ENCODE measurements at places on chromosomes 1 and 21.

DNA sequence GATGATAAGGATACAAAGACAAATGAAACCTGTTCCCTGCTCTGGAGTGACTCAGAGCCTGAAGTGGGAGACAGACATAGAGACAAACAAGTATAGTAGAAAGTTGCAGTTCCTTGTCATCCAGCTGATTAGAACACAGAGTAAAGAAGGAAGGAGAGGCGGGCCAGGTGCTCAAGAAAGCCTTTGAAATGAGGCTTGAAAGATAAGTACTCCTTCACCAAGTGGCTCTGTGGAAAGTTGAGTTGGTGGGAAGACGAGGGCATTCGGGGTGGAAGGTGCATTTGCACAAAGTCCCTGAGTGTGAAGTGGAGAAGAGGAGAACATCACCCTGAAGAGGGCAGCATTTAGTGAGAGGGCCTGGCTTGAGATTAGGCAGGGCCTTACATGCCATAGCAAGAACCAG is 17.0 kb downstream of the MARK1 start:
- DNase-seq = no peak

GRCh38 chr1:78275456-78275855 is 215.3 kb upstream of the PTGFR start:
- no peak for DNase-seq

DNA sequence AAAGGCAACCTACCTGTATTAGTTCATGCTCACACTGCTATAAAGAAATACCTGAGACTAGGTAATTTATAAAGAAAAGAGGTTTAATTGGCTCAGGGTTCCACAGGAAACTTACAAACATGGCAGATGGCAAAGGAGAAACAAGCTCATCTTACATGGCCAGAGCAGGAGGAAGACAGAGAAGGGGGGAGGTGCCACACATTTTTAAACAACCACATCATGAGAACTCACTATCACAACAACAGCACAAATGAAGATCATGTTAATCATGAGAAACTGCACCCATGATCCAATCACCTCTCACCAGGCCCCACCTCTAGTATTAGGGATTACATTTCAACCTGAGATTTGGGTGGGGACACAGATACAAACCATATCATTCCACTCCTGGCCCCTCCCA is 90.6 kb upstream of the KCTD3 start:
- no peak for DNase-seq

GRCh38 chr1:45001011-45001481 is 10.1 kb downstream of the HECTD3 start:
- DNase-seq = no peak

DNA sequence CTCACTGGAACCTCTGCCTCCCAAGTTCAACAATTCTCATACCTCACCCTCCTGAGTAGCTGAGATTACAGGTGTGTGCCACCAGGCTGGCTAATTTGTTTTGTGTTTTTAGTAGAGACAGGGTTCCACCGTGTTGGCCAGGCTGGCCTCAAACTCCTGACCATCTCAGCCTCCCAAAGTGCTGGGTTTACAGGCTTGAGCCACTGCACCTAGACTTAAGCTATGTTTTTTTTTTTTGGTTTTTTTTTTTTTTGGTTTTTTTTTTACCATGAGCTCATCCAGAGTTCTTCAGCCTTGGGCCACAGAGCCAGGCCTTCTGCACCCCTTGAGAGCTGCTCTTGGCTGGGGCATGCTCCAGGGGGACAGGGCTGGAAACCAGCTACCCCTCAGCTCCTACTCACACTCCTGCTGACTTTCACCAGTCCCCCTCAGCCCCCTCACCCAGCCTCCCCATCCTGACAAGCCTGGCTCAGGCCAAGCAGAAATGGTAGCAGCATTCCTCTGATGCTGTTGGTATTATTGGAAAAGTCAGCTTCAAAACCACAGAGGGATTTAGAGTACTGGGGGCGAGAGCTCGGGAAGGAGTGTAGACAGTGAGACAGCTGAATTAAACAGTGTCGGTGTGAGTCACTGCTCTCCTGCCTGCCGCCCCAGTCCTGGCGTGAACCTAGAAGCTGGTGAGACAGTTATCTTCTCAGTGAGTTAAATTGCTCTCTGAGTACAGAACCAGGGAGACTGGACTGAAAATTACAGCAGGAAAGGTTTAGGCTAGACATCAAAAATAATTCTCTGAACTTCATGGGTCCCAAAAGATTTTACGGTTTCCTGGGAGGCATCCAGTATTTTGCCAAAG is 63.7 kb downstream of the NAV1 start:
- no peak for DNase-seq

DNA sequence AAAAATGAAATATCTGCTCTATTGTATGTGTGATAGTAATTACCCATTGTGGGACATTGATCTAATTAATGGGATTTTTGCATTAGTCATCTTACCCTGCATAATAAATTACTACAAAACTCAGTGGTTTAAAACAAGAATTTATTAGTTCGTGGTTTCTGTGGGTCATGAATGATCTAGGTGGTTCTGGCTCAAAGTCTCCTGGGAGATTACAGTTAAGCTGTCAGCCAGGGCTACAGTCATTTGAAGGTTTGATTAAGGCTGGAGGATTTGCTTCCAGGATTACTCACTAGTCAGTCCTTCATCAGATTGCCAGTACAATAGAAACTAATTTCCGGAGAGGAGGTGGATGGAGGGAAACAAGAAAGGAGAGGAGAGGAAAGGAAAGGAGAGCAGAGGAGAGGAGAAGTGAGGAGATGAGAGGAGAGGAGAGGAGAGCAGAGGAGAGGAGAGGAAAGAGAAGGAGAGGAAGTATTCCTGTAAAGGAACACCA is 60.4 kb upstream of the TNFSF4 start:
- no peak for DNase-seq

DNA sequence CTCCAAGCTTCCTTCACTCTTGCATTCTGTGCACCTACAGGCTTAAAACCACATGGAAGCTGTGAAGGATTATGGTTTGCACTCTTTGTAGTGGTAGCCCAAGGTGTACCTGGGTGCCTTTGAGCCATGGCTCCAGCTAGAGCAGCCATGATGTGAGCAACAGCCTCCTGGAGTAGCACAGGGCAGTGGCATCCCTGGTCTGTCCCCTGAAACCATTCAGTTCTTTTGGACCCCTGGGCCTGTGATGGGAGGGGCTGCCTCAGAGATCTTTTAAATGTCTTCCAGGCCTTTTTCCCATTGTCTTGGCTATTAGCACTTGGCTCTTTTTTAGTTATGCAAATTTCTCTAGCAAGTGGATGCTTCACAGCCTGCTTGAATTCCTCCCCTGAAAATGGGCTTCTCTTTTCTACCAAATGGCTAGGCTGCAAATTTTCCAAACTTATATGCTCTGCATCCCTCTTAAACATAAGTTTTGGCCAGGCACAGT is 47.4 kb downstream of the CLCA4 start:
- DNase-seq = no peak

DNA sequence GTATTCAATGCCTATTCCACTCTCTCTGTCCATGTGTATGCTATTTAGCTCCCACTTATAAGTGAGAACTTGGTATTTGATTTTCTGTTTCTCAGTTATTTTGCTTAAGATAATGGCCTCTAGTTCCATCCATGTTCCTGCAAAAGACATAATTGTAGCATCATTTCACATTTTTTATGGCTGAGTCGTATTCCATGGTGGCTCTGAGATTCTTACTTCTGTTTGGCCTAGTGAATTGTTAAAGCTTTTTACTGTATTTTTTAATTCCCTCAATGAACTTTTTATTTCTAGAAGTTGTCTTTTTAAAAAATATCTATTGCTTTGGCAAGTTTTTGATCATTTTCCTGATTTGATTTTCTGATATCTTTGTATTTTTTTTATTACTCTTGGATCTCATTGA is 635.6 kb downstream of the PLA2G4A start:
- DNase-seq = no peak

- no peak for DNase-seq
Observed at GRCh38 chr1:112146201-112146715, 156.8 kb upstream of the KCND3 start.

DNA sequence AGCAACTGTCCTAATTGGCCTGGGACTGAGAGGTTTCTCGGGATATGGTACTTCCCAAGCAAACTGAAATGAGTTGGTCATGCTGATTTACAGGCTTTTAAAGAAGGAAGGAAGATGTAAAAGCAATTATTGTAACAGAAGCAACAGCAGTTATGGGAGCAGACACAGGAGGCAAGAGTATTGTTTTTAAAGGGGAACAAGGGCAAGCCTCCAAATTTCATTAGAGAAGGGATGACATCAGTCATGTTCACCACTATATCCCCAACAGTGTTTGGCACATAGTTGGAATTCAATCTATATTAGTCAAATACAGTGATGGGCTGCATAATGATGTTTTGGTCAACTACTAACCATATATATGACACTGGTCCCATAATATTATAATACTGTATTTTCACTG is 46.0 kb upstream of the JUN start:
- no peak for DNase-seq

DNA sequence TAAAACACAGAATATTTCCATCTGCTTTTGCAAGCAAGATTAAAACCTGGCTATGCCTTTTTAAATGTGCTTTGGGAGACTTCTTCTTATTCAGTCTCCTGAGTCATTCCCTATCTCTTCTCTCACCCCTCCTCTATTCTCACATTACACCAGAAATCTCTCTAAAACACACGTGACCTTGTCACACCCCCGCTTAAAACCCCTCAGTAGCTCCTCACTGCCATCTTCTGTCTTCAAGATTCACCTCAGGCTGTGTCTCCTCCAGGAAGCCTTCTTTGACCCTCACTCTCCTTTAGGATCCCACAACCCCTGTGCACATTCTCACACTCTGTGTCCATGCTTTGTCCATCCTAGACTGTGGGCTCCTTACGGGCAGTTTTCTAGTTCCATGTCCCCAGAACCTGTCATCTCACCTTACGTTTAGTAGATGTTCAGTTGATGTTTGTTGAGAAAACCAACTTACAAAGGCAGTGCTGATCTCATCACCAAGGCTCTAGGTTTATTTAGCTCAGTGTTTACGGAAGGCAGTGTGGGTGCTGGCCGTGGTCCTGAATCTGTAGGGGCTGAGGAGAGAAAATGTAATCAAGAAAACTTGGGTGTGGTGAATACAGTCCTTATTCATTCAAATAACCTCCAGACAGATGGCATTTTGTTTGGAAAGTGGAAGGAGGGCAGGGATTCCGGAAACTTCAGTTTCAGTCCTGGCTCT is 143.5 kb downstream of the DMRTA2 start:
- peak; percentile 30 for DNase-seq

DNA sequence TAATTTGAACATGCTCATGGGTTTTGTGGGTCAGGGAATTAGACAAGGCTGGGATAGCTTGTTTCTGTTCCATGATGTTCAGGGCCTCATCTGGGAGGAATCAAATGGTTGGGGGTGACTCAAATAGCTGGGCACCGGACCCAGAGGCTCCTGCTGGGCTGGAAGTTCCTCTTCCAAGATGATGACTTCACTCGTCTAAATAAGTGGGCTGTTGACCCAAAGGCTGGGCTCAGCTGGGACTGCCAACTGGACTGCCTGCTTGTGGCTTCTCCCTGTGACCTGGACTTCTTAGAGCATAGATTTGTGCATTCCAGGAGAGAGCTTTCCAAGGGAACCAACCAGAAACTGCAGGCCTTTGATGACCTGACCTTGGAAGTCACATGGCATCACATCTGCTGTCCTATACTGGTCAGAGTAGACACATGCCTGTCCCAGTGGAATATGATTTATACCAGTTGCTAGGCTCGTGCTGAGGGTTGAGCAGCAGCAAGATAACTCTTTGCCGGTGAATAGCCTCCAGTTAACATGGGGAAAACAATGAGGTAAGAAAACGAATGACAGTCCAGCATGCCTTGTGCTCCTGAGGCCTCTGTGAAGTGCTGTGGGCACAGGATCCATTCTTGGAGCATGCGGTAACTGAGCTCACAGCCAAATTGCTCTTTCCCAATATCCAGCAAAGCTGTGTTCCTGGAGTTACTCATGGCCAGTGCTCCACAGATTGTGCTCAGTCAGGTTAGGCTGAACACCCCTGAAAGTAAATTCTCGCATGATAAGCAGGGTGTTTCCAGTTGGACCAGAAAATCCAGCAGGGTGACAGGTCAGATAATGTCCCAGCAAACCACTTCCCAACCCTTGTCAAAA is 272.9 kb upstream of the TMEM51 start:
- DNase-seq = no peak

DNA sequence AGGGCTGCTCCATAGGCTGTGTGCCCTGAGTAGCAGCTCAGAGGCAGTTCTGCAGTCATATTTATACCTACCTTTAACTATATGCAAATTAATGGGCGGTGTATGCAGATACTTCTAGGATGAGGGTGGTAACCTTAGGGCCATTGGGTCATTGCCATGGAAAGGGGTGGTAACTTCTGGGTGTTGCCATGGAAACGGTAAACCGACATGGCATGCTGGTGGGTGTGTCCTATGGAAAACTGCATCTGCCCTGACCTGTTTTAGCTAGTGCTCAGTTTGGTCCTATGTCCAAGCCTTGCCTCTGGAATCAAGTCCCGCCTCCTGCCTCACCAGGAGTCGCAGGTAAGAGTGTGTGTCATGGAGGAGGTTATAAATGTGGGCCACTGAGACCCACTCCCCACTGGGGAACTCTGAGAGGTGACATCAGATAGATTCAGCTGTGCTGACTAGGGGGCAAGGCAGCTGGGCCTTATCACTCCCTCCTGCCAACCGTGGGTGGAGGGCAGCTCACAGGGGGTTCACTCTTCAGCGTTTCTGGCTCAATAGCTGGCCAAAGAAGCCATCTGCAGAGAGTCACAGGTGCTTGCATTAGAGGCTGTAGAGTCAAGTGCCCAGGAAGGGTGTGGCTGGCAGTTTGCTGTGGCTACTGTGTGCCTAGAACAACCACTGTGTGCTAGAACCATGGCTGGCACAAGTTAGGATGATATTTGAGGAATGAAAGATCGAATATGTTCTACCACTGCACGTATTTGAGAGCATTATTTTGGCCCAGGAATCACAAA is 19.0 kb downstream of the BACE2 start:
- no peak for DNase-seq

DNA sequence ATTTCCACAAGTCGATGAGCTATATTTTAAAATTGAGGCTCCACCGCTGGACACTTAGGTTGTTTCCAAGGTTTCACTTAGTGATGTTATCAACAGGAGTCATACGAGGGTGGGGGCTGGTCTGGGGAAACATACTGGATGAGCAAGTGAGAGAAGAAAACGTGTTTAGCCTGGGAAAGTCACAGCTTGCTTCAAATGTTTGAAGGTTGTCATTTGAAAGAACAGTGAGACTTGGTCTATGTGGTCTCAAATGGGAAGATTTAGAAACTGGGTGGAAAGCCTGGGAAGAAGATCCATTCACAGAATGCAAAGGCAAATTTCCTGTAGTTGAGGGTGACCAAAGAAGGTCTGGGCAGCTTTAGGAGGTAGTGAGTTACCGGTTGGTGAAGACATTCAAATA is 9.9 kb upstream of the DYRK1A start:
- DNase-seq = no peak

GRCh38 chr1:55589671-55590297 is 374.6 kb upstream of the USP24 start:
- no peak for DNase-seq

- no peak for DNase-seq
Observed at GRCh38 chr1:228749765-228750164, 14.5 kb downstream of the RHOU start.
